ENCODE measurements at places on chromosomes 4 and X.

GRCh38 chr4:1026115-1026514 lies 14.7 kb downstream of the FGFRL1 start:
- no peak for DNase-seq

- no peak for DNase-seq
Measured at GRCh38 chr4:2186133-2186864, 55.6 kb downstream of the HAUS3 start.

GRCh38 chrX:39953879-39954278 lies 143.9 kb downstream of the BCOR start:
- DNase-seq, result no peak

GRCh38 chrX:101417190-101417589 lies 9.2 kb downstream of the HNRNPH2 start:
- peak; percentile 16 for DNase-seq

DNA sequence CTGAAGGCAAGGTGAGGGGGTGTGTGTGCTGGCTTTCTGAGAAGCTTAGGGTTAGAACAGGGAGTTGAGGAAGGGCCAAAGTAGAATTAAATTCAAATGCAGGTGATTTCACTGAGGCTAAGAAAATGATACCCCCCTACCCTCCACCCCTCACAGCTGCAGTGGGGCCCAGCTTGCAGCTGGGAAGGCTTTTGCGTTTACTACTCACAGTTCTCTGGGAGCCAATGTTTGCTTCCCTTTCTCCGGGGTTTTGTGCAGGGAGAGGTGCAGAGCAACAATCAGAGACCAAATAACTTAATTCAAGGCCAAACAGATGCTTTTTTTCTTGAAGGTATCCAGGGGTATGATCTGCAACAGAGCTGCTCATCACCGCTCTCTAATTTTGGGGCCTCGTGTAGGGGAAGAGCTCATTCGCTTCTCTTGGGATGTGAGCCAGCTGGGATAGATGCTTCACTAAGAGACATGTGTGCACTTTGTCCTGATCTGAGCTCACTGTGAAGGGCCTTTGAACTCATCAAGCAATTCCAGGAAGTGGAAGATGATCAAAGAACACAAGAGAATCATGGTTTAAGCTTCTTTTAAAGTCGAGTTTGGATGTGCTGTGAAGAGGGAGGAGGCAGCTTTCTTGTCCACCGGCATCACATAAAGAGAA lies 122.7 kb upstream of the C1GALT1C1 start:
- no peak for DNase-seq

GRCh38 chr4:163757219-163757618 lies 262.7 kb downstream of the TMA16 start:
- no peak for DNase-seq

DNA sequence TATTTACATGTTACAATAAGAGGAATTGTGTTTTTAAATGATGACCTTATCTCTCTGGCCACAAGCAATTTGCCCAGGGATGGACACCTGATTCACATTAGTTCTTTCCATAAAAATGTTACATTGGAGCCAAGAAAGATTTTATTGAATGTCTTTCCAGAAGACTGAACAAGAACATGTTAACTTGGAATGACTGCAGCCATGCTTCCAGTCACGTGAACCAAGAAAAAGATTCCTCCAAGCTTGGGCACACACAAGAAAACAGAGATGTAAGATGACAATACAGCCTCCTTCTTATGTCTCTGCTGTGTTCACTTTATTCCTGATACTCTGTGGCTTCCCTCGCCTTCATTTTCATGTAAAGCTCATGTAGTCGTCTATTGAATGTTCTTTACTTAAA lies 737.6 kb downstream of the TRIML1 start:
- DNase-seq, result no peak

- peak; percentile 6 for DNase-seq
Measured at GRCh38 chrX:16946971-16947562, 609 bp downstream of the REPS2 start.

GRCh38 chr4:71607780-71608677 lies 175.8 kb downstream of the GC start:
- no peak for DNase-seq

GRCh38 chr4:55758570-55758969 lies 61.0 kb upstream of the EXOC1L start:
- peak; percentile 41 for DNase-seq

DNA sequence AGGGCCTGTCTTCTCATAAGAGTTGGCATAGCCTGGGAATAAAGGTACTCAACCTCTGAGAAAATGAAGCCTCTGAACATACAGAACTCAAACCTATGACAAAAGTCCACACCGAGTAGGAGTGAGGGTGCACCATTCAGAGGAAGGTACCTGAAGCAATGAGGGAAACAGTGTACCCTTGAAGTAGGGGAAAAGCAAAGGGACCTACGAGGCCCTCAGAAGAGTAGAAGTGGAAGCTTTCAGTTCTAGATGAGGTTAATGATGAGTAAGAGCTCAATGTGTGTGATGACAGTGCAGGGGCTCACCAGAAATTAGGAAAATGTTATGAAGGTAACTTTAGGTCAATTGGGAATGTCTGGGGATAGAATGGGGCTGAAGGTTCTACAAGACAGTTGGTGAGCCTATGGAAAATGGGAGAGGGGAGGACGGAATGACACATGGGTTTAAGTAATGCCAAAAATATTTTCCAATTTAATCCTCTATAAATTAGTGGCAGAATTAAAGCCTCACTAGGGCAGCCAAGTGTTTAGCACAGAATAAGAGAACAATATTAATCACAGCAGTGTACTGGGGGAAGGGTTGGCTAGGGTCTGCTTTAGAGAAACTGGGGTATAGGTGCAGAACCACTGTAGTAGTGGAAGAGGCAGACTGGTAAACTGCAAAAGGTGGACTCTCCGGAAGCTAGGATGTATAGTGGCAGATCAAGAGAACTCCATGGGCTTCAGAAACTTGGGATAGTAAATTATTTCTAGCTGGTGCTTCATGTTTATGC lies 39.8 kb downstream of the RAB33A start:
- DNase-seq, result no peak

Measured in cerebellum (tissue), 4 donors.